IMR-90 (cell line): ENCODE measurements at places on chromosomes 4 and X.

- peak; percentile 60 for DNase-seq
Measured at GRCh38 chrX:29257521-29257920, 670.3 kb downstream of the IL1RAPL1 start.

DNA sequence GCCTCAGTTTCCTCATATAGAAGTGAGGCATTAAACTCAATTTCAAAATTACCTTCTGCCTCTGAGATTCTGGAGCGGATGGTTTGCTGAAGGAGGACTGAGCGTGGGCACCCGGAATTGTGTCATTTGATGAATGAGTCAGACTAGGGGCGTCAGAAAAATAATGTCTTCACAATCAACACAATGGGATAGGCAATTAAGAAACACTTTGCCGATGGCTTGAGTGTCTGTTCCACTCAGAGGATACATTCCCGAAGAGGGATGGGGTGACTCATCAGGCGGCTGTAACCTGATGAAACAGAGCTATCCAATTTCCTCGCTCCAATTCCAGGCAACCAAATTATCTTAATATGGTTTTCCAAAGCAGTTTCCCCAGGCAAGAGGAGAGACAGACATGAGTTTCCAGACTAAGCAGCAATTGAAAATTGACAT, 1.2 kb upstream of the CHRNA9 start:
- peak; percentile 76 for DNase-seq

DNA sequence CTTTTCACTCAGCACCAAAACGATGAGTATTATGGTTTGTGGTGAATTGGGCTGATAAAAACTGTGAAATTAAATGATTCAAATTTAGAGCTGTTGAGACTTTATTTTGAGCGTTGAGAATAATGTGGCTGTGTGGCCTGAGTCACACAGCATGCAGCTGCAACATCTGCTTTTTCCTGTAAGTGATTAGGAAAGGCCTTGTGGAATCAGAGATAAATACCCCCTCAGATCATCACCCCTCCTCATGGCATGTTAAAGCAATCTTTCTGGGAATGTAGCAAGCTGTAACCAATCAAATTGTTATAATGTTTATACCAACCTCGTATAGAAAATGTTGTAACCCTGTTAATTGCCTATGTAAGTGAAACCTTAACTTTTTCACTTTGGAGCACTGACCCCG, 90.0 kb upstream of the GRPR start:
- peak; percentile 69 for DNase-seq

DNA sequence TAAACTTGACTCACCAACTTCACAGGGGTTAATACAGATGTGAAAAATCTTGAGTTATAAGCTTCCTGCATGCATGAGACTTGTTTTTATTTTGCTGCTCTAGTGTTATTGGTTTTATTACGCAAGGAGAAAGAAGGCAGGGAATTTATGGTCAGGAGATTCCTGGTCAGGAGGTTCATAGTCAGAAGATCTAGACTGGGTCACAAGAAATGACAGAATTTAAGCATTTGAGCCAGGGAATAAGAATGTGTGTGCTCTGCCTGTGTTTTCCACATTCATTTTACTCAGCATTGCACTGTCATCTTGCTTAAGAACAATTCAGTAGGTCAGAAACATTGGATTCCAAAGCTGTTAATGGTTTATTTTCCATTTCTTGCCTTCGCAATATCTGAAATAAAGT, 2522.1 kb downstream of the ARAP2 start:
- no peak for DNase-seq

- DNase-seq, result peak; percentile 98
Measured at GRCh38 chrX:149939905-149940673, 1.8 kb upstream of the EOLA2 start.

DNA sequence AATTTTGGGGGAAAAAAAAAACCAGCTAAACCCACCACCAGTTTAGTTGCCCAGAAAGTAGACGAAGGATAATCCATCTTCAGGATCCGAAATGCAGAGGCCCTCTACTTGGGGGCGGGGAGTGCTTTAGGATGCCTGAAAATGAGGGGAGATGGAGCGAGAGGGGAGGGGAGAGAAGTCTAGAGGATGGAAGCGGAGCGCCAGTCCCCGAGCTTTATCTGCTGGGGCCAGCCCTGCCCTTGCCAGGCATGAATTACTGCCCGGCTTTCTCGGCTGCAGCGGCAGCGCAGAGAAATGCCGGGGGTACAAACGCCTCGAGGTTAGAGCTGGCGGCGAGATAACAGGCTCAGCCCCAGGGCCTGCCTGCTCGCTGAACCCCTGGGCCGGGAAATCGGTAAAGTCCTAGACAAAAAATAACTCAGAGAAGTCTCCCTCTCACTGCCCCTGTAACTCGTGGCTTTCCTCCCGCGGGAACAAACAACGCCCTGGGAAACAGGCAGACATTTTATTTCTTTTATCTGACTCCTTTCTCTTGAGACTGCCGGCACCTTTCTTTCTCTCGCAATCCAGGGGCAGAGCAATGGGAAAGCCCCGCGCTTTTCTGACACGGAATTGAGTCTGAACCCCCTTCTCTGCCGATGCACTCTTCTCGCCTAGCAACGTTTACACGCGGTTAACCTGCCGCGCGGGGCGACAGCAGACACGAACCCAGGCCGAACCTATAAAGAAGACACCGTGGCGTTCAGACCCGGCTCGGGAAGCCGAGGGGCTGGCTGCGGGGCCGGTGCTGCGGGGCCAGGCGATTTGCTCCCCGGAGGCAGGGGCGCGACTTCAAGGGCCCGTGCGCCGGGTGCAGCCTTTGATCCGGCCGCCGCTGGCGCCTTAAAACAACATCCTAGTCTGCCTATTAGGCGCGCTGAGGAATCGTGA, 3.1 kb upstream of the MSX1 start:
- no peak for DNase-seq

GRCh38 chrX:10726647-10727046, 106.3 kb upstream of the MID1 start:
- DNase-seq, result peak; percentile 68

GRCh38 chr4:7803992-7804755, 135.5 kb downstream of the AFAP1 start:
- peak; percentile 80 for DNase-seq

- DNase-seq, result no peak
Measured at GRCh38 chrX:53595266-53595810, 91.2 kb downstream of the HUWE1 start.

- DNase-seq, result peak; percentile 65
Measured at GRCh38 chr4:73919691-73920090, 50.5 kb downstream of the CXCL1 start.

DNA sequence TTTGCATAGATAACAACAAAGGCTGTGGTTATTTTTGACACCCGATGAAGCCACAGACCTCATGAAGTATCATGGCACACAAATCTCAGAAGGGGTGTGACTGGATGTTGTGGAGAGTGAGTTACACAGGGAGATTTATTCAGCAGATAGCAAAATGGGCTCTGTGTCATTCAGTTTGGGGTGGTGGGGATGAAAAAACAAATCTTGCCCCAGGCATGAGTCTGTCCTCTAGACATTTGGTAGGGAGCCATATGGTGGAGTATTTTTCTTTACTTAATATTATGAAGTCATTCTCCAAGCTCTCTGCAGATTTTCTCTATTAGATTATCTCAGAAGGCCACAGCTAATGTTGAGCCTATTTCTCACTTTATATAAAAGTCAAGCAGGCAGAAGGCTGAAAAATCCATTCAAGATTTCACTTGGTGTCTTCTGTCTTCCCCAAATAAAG, 277.1 kb upstream of the TENM3 start:
- peak; percentile 68 for DNase-seq
